Activated CD8-positive, alpha-beta memory T cell treated with anti-CD3 and anti-CD28 coated beads for 36 hours (primary cell): ENCODE measurements at places on chromosomes 13 and 19. TPM values are rescaled to one million over a fixed set of nuclear protein-coding genes. Genes with fewer than 3 reads are reported as not detected.

Gene MED26
- total RNA-seq, result 15.3 TPM

Gene PKN1
- total RNA-seq, result 180 TPM

Gene ZNF850
- total RNA-seq, result 5.0 TPM

Gene CRYL1
- total RNA-seq, result 7.2 TPM

Gene ISOC2
- total RNA-seq, result 36.6 TPM

Gene ZNF790
- total RNA-seq, result 7.7 TPM

Gene TJP3
- 0.63 TPM for total RNA-seq

Gene NEK3
- total RNA-seq, result 1.5 TPM

Gene ZNF534
- not detected for total RNA-seq

Gene CIRBP
- 207 TPM for total RNA-seq

Gene HIPK4
- 0.08 TPM for total RNA-seq

Gene CYP2A7
- total RNA-seq, result not detected

Gene FGF22
- total RNA-seq, result not detected

Gene SPRED3
- 0.80 TPM for total RNA-seq

Gene KLK11
- not detected for total RNA-seq
